Upper lobe of left lung (tissue), 6 donors: ENCODE measurements at places on chromosomes 13 and 19. TPM values are rescaled to one million over a fixed set of nuclear protein-coding genes. Genes with fewer than 3 reads are reported as not detected.
A peak's percentile ranks its signal among the peaks of the same experiment; 100 is the strongest.

- no peaks in the 10 kb centered on the region for H3K36me3 ChIP-seq
- no peaks in the 10 kb centered on the region for H3K27me3 ChIP-seq
- no peak overlapping the region for H3K27ac ChIP-seq
- no peak overlapping the region for H3K4me3 ChIP-seq
- no peak for DNase-seq
Observed at GRCh38 chr13:34425327-34425949, 516.6 kb upstream of the NBEA start.

Gene KASH5
- total RNA-seq = 6.9 TPM

DNA sequence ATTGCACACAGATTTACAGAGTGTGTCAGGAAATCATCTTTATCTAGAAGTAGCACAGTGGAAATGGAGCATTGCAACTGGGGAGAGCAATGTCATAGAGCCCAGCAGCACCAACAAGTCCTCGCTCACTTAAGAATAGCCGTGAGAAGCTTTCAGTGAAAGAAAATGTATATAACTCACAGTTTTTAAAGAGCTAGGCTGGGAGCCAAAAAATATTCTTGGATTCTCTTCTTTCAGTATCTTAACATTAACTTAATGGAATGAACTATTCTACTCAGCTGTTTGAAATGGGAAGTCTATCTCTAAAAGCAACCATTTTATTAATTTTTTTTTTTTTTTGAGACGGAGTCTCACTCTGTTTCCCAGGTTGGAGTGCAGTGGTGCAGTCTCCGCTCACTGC, 329.6 kb downstream of the COG6 start:
- no peaks in the 10 kb centered on the region for H3K4me1 ChIP-seq
- H3K4me3 ChIP-seq = no peak overlapping the region
- H3K27me3 ChIP-seq = no peaks in the 10 kb centered on the region
- DNase-seq = no peak

Gene TSSK6
- total RNA-seq = 4.0 TPM

DNA sequence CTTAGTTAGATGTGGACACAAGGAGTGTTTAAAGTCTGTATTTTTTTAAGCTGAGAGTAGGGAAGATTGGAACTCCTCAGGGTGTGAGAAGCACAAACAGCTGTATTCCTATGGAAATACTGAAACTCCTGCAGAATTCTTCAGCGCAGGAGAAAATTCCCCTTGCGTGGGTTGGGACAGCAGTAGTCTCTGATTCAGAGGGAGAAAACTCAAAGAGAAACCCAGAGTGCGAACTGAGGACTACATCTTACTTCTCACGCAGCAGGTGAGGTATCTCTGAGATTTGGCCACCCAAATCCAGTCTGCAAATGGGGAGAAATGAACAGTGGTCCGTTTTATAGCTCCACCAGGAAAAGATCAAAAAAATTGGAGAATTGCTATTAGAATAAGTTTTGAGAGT, 60.9 kb downstream of the FRY start:
- no peak overlapping the region for H3K4me3 ChIP-seq
- no peaks in the 10 kb centered on the region for H3K36me3 ChIP-seq
- no peaks in the 10 kb centered on the region for H3K27me3 ChIP-seq
- no peak overlapping the region for H3K27ac ChIP-seq
- H3K4me1 ChIP-seq = no peaks in the 10 kb centered on the region

DNA sequence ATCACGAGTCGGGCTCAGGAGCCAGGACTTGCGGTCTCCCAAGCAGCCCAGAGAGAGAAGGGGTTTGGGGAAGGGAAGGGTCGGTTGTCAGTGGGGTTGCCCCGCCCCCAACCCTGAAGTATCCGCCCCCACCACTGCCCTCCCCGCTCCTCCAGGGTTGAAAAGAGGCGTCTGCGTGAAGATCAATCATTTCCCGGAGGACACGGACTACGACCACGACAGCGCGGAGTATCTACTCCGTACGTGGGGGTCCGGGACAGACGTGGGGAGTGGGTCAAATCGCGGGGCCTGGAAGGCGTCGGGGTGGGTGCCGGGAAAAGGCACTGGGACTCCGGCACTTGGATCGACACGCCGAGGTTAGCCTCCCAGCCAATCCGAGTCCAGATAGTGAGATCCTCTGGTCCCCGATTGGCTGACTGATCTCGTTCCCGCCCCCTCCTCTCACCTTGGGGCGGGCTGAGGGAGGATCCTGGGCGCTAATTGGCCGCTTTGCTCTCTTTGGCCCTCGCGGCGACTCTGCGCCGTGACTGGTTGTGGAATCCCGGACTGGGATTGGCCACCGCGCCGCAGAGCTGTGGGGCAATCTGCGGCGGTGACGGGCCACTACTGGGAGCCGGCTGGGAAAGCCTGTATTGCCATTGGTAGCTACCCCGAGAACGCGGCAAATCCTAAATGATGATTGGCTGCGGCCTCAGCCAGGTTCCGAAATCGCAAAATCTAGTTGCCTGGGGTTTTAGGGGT, 13.3 kb upstream of the CACNG6 start:
- no peaks in the 10 kb centered on the region for H3K36me3 ChIP-seq
- H3K4me1 ChIP-seq = peaks cover 30% of the 10 kb centered on the region
- H3K27ac ChIP-seq = no peak overlapping the region
- H3K27me3 ChIP-seq = peaks cover 42% of the 10 kb centered on the region

Gene PLPPR3
- 8.4 TPM for total RNA-seq

Gene ZNF534
- total RNA-seq = not detected

Gene SIGLEC14
- total RNA-seq = 16.4 TPM

GRCh38 chr13:37596805-37597204, 1.8 kb downstream of the POSTN start:
- DNase-seq = no peak
- no peaks in the 10 kb centered on the region for H3K36me3 ChIP-seq
- H3K4me3 ChIP-seq = no peak overlapping the region
- H3K4me1 ChIP-seq = no peaks in the 10 kb centered on the region
- no peaks in the 10 kb centered on the region for H3K27me3 ChIP-seq
- H3K27ac ChIP-seq = no peak overlapping the region

Gene ZNF577
- 26.4 TPM for total RNA-seq

Gene CASP14
- not detected for total RNA-seq

DNA sequence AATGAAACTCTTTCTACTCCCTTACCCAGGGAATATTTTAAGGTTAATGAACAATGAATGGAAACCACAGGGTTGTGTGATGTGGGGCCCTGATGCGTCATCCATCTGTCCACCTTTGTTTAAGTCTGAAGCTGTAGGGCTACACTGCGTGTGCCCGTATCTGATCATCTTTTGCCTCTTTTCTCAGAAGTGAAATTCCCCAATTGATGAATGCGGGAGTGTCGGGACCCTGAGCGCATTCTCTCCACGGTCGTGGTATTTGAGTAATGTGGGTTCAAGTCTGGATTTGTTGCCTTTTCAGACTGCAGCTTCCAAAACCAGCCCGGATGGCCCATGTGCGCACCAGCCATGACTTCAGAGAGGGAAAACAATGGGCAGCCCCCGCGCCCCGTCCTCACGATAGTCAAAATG, 112.3 kb downstream of the COL4A2 start:
- no peaks in the 10 kb centered on the region for H3K36me3 ChIP-seq
- DNase-seq = no peak
- no peak overlapping the region for H3K4me3 ChIP-seq
- no peaks in the 10 kb centered on the region for H3K27me3 ChIP-seq
- H3K27ac ChIP-seq = peak overlapping the region; percentile 55

DNA sequence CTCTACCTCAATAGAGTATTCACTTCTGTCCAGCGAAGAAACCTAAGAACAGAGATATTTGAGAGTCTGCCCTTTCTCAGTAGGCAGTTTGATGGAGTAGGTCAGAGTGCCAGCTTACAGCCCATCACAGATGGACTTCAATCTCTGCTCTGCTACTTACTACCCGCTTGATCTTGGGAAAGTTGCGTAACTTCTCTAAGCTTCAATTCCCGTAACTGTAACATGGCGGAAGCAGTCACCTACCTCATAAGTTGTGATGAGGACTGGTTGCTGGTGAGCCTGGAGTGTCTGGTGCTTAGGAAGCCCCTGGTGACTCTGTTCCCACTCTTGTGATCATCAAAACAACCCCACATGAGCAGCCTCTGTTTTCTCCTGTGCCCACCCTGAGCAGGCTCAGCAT, 31.0 kb downstream of the AMER2 start:
- no peak for DNase-seq
- no peak overlapping the region for H3K27ac ChIP-seq
- H3K4me1 ChIP-seq = no peaks in the 10 kb centered on the region
- no peaks in the 10 kb centered on the region for H3K36me3 ChIP-seq
- no peaks in the 10 kb centered on the region for H3K27me3 ChIP-seq

Gene CRB3
- total RNA-seq = 120 TPM

GRCh38 chr13:59144700-59145099, 1019.0 kb downstream of the DIAPH3 start:
- DNase-seq = no peak
- no peak overlapping the region for H3K4me3 ChIP-seq
- no peaks in the 10 kb centered on the region for H3K27me3 ChIP-seq
- H3K4me1 ChIP-seq = no peaks in the 10 kb centered on the region
- H3K27ac ChIP-seq = no peak overlapping the region
- H3K36me3 ChIP-seq = no peaks in the 10 kb centered on the region

Gene CDX2
- not detected for total RNA-seq

- H3K4me1 ChIP-seq = peaks cover 43% of the 10 kb centered on the region
- peak overlapping the region; percentile 85 for H3K27ac ChIP-seq
- no peak overlapping the region for H3K4me3 ChIP-seq
- H3K27me3 ChIP-seq = no peaks in the 10 kb centered on the region
- no peak for DNase-seq
Observed at GRCh38 chr19:14370169-14370939, 10.9 kb upstream of the ADGRE5 start.

Gene LTBP4
- 507 TPM for total RNA-seq

Gene NBEA
- total RNA-seq = 5.4 TPM

DNA sequence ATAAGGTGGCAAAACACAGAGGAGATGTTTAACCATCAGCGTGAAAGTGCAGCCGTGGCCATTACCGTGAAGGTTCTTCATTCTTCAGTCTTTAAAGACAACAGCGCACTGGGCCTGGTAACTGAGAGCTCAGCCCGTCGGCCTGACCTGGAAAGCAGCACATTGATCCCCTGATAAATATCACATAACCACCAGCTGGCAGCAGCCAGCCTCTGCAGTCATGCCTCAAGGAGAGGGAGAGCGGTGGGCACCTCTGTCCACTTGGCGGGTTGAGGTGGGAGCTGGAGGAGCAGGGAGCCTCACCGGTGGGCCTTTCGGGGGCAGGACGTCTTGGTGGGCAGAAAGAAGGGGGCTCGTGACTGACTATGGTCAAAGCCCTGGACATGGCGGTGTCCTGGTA, 58.1 kb downstream of the MCF2L start:
- no peaks in the 10 kb centered on the region for H3K36me3 ChIP-seq
- H3K27me3 ChIP-seq = no peaks in the 10 kb centered on the region
- no peak overlapping the region for H3K27ac ChIP-seq
- no peak for DNase-seq
- no peak overlapping the region for H3K4me3 ChIP-seq
- peaks cover 9% of the 10 kb centered on the region for H3K4me1 ChIP-seq

Gene CGB8
- total RNA-seq = not detected

DNA sequence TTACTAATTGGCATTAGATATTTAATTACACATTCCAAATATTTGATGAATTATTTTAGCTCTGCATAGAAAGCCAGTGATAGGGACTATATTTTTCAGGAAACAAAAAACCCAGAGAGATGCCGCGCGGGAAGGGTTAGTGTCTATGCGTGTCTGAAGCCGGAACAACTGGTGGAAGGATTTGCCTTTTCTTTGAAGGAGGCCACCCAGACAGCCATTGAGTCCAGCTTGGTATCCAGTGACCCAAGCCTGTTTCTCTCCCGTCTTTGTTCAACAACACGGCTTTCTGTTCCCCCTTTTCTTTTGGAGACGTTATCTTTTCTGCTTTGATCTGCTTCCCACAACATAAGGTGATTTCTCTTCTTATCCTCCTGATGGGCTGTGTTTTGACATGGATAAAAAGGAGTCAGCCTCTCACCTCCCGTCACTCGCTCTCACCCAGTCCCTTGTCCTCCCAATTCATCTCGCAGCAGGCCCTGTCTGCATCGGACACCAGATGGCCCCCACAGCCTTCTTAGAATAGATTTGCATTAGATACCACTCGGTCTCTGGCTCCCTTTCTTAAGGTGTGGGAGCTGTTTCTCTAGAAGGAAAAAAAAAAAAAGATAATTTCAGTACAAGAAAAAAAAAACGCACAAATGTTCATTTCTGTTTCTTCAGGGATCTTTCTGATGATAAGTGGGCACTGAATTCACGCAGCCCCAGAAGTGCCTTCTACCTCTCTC, 361.8 kb downstream of the ZNF536 start:
- no peak overlapping the region for H3K4me3 ChIP-seq
- H3K4me1 ChIP-seq = no peaks in the 10 kb centered on the region
- H3K36me3 ChIP-seq = no peaks in the 10 kb centered on the region
- H3K27ac ChIP-seq = no peak overlapping the region

Gene RPL18A
- total RNA-seq = 898 TPM
